ENCODE measurements at places on chromosomes 16 and 17. TPM values are rescaled to one million over a fixed set of nuclear protein-coding genes. Genes with fewer than 3 reads are reported as not detected.

SCGB1C2 gene
- not detected for total RNA-seq

DNA sequence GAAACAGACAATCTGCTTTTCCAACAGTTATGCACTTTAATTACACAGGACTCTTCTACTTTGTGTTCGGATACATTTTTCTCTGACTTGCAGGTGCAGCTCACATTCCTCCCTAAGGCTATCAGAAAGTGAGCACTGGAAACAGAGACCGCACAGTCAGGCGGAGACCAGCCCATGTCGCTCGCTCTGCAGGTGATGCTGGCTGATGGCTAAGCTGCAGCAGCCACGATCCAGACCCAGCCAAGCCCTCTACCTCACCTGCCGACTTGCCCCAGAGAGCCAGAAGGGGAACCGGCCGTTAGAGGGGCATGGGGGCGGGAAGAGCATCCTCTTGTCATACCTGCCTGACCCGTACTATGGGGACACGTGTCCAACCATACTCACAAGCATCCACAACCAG, 33.8 kb downstream of the MAP1LC3B start:
- no peak overlapping the region for H3K27ac ChIP-seq
- no peaks in the 10 kb centered on the region for H3K27me3 ChIP-seq
- no peaks in the 10 kb centered on the region for H3K36me3 ChIP-seq

DNA sequence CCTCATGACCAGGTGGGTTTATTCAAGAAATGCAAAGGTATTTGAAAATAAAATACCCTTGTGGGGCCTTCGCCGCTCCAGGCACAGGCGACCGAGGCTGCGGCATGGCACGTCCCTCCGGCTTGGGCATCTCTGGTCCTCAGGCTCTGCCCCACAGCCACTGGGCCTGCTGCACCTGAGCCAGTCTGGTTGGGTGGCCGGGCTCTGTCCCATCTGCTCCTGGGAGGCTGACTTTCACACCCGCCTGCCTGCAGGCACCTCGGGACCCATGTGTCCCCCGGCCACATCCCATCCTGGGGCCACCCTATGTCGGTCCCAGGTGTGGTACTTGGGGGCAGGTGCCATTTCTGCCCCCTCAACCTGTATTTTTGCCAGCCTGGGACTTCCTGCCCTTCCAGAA, 20.9 kb downstream of the OSBPL7 start:
- no peaks in the 10 kb centered on the region for H3K4me1 ChIP-seq
- H3K4me3 ChIP-seq = no peak overlapping the region
- peaks cover 2% of the 10 kb centered on the region for H3K27me3 ChIP-seq
- H3K36me3 ChIP-seq = no peaks in the 10 kb centered on the region
- no peak for DNase-seq

SULT1A2 gene
- 0.17 TPM for total RNA-seq

DNA sequence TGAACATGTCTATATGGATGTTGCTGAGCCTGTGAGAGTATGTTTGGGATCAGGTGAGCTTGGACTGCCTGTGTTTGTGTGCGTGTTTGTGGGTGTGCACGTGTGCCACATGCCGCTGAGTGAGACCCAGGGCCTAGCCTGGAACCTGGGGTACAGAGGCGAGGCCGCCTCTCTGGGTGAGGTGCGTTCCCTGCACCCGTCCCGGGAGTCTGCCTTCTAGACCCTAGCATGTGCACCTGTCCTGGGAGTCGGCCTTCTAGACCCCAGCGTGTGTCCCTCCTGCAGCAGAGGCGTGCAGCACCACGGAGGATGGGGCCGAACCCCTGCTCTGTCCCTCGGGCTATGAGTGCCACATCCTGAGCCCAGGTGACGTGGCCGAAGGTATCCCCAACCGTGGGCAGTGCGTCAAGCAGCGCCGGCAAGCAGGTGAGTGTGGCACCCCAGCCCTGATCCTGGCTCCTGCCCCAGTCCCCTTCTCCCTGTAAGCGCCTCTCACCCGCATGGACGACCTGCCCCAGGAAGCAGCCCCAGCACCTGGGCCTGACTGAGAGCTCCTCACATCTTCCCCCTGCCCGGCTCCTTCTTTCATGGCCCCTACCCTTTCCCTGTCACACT, 24.6 kb downstream of the WFDC1 start:
- H3K27ac ChIP-seq = no peak overlapping the region
- H3K27me3 ChIP-seq = no peaks in the 10 kb centered on the region
- no peaks in the 10 kb centered on the region for H3K36me3 ChIP-seq
- DNase-seq = no peak
- no peak overlapping the region for H3K4me3 ChIP-seq

DNA sequence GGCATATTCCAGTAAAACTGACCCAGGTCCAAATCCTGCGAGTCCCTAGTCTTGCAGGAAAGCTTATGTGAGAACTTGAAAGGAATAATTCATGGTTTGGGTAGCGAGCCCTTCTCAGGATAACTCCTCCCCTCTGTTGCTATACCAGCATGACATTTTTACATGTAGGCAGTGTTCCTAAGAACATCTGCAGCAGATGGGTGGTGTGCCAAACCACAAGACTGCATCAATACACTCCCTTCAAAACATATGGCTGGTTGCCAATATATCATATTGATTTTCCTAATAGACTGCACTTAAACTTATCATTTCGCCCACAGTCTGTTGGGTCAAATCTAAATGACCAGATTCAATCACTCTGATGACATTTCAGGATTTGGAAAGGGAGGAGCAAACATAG, 19.9 kb downstream of the PSME3IP1 start:
- no peaks in the 10 kb centered on the region for H3K4me1 ChIP-seq
- no peak overlapping the region for H3K4me3 ChIP-seq
- H3K36me3 ChIP-seq = peaks cover 15% of the 10 kb centered on the region

MXRA7 gene
- 148 TPM for total RNA-seq

GRCh38 chr16:50103764-50104163, 38.0 kb downstream of the HEATR3 start:
- no peaks in the 10 kb centered on the region for H3K4me1 ChIP-seq
- peaks cover 10% of the 10 kb centered on the region for H3K36me3 ChIP-seq
- no peaks in the 10 kb centered on the region for H3K27me3 ChIP-seq
- H3K4me3 ChIP-seq = no peak overlapping the region

DNA sequence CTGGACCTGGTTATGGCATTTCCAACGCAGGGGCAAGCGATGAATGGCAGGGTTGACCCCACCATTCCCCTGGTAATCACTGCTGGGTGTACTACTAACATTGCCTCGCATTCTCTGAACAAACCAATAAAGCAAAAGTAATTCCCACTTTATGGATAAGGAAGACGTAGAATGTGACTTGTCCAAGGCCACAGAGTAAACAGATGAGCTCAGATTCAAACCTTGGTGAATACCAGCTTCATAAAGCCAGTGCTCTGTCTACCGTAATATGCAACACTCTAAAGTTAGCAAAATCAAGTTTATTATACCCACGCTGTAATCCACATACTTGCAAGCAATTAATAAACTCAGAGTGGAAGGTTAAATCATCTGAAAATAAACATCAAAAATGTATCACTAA, 59.6 kb downstream of the ANKFY1 start:
- H3K4me3 ChIP-seq = no peak overlapping the region
- H3K27ac ChIP-seq = no peak overlapping the region
- no peaks in the 10 kb centered on the region for H3K4me1 ChIP-seq
- DNase-seq = no peak
- peaks cover 19% of the 10 kb centered on the region for H3K36me3 ChIP-seq

CLEC19A gene
- total RNA-seq = not detected

ALOXE3 gene
- 3.6 TPM for total RNA-seq

GRCh38 chr16:10930755-10931093, 11.5 kb downstream of the DEXI start:
- no peaks in the 10 kb centered on the region for H3K27me3 ChIP-seq
- no peaks in the 10 kb centered on the region for H3K4me1 ChIP-seq
- no peaks in the 10 kb centered on the region for H3K36me3 ChIP-seq

DNA sequence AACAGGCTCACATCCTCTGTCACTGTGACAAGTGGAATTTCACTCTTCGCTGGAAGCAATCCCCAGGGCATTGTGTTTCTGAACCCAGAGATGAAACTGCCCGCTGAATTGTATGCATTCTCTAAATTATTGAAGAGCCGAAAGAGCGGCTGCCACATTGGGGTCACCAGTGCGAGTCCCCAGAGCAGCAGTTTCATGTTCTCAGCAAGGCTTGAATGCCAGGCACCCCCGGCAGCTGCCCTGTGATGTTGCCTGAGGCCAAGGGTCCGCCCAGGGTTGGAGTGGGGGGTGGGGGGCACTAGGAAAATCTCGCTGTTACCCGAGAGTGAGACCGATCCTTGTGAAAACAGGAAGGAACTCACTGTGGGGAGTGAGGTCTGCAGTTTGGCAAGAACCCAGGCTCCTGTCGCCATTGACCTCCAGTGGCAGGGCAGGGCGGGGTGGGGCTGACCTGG, 20.7 kb upstream of the BCAR1 start:
- no peak overlapping the region for H3K27ac ChIP-seq
- no peaks in the 10 kb centered on the region for H3K36me3 ChIP-seq
- no peak overlapping the region for H3K4me3 ChIP-seq
- no peak for DNase-seq
- no peaks in the 10 kb centered on the region for H3K27me3 ChIP-seq

MPP3 gene
- 46.8 TPM for total RNA-seq

DNA sequence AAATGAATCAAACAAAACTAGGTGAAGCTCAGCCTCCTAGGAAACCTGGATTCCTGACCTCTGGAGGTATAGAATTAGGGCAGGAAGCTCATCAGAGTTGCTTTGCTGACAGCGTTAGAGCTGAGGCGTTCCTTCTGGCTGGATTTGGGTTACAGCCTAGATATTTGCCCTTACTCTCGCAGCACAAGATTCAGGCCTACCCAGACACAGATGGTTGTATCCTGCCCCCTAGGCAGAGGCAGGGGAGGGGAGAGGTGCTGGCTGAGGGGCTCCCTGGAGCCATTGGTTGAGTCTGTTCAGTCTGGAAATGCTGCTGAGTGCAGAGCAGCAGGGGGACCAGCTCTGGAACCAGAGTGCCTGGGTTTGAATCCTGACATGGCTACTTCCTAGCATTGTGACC, 78.4 kb downstream of the MPRIP start:
- H3K27ac ChIP-seq = no peak overlapping the region
- DNase-seq = no peak
- peaks cover 27% of the 10 kb centered on the region for H3K4me1 ChIP-seq
- no peak overlapping the region for H3K4me3 ChIP-seq
- peaks cover 32% of the 10 kb centered on the region for H3K36me3 ChIP-seq
- H3K27me3 ChIP-seq = no peaks in the 10 kb centered on the region

GRCh38 chr17:57877803-57878377, 28.0 kb upstream of the MRPS23 start:
- no peak overlapping the region for H3K4me3 ChIP-seq
- H3K27me3 ChIP-seq = no peaks in the 10 kb centered on the region
- peak overlapping the region; percentile 94 for H3K27ac ChIP-seq
- peaks cover 79% of the 10 kb centered on the region for H3K4me1 ChIP-seq

- peak overlapping the region; percentile 45 for H3K4me3 ChIP-seq
- peak overlapping the region; percentile 100 for H3K27ac ChIP-seq
- peak; percentile 90 for DNase-seq
- no peaks in the 10 kb centered on the region for H3K27me3 ChIP-seq
- peaks cover 28% of the 10 kb centered on the region for H3K4me1 ChIP-seq
- H3K36me3 ChIP-seq = no peaks in the 10 kb centered on the region
Measured at GRCh38 chr16:80837533-80838147, 33.2 kb upstream of the CDYL2 start.

GRCh38 chr17:59485946-59486345, 79.5 kb upstream of the DHX40 start:
- no peak overlapping the region for H3K27ac ChIP-seq
- peaks cover 16% of the 10 kb centered on the region for H3K27me3 ChIP-seq
- no peak overlapping the region for H3K4me3 ChIP-seq
- no peaks in the 10 kb centered on the region for H3K4me1 ChIP-seq
- no peak for DNase-seq

C16orf82 gene
- total RNA-seq = not detected

INCA1 gene
- total RNA-seq = not detected

KRT25 gene
- total RNA-seq = not detected

GRCh38 chr17:50352693-50353599, 7.0 kb downstream of the XYLT2 start:
- H3K27ac ChIP-seq = no peak overlapping the region
- H3K36me3 ChIP-seq = peaks cover 32% of the 10 kb centered on the region
- H3K4me3 ChIP-seq = no peak overlapping the region
- H3K4me1 ChIP-seq = peaks cover 9% of the 10 kb centered on the region
- DNase-seq = no peak

CCDC200 gene
- total RNA-seq = not detected

CCT6B gene
- total RNA-seq = 0.33 TPM

- H3K27ac ChIP-seq = no peak overlapping the region
- no peak for DNase-seq
- no peaks in the 10 kb centered on the region for H3K27me3 ChIP-seq
Measured at GRCh38 chr16:57049678-57050077, 42.7 kb upstream of the CPNE2 start.

DNA sequence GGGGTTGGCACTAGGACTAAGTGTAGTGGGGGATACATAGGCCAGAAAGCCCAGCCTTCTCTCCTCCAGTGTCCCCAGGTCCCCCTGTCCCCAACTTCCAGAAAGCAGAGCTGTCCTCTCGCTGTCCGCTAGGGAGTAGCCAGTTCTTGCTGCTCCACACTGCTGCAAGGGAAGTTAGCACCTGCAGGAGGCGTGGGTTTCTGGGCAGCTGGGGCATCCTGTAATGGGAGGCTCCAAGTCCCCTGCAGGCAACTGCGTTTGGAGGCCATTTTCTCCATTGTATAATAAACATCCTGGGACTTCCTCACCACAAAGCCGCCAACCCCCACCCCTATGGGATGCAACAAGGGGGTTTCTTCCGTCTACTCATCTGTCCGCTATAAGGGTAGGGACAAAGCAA, 1.7 kb downstream of the RPRML start:
- H3K36me3 ChIP-seq = no peaks in the 10 kb centered on the region
- DNase-seq = peak; percentile 72
- H3K4me1 ChIP-seq = peaks cover 18% of the 10 kb centered on the region

SERPINF2 gene
- 2.2 TPM for total RNA-seq

TUBB3 gene
- 199 TPM for total RNA-seq

Data from PC-3 (cell line).